Esophagus mucosa (tissue), 1 donor: ENCODE measurements at places on chromosomes 12 and 14. TPM values are rescaled to one million over a fixed set of nuclear protein-coding genes. Genes with fewer than 3 reads are reported as not detected.

Gene RASSF9
- total RNA-seq, result 4.6 TPM

Gene TUNAR
- total RNA-seq, result not detected

Gene BEST3
- total RNA-seq, result not detected

Gene SLC25A47
- not detected for total RNA-seq

Gene BICDL1
- total RNA-seq, result 32.6 TPM

Gene IL31
- total RNA-seq, result not detected

Gene VCPKMT
- 5.3 TPM for total RNA-seq

Gene OAS1
- total RNA-seq, result 37.2 TPM

Gene FOXA1
- 14.6 TPM for total RNA-seq

Gene BMP4
- total RNA-seq, result 2.0 TPM

Gene NR1H4
- not detected for total RNA-seq
